ENCODE measurements at places on chromosomes 11 and 22.

DNA sequence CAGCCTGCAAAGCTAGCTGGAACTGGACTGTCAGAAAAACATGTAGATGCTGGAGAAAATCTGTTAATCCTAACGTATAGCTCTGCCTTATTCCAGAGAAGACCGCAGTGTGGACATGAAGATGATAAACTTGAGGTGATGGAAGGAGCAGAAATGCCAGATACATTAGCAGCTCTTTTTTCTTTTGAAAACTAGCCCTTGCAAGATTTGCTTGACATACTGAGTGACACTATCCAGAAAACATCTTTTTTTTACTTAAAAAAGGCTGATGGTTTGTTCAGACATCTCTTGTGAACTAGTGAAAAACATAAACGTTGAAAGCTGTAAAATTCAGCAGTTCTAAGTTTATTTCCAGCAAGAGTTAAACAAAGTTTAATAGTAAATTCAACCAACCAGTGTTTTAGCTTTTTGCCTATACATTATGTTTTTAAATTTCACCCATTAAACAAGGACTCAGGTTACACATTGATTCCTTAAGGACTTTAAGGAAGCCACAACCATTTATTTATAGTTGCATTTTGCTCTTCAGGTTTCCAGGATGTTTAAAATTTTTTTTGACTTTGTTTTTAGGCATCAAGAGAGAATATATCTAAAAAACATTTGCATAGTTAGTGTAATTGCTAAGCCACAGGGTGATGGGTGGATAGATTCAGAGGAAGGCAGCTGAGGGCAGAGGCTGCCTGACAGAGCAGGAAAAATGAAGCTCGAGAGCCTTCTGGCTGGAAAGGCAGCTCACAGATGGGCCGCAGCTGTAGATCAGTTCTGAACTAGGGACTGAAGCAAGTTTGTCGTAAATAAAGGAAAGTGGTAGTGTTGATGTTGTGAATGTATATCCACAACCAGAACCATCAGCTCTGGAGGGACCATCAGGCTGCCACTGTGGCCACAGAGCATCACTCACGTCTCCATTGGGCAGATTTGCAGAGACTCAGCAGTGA, 9.5 kb downstream of the SNAP29 start:
- no peak for DNase-seq

- no peak for DNase-seq
Observed at GRCh38 chr11:23687991-23688390, 808.9 kb upstream of the LUZP2 start.

DNA sequence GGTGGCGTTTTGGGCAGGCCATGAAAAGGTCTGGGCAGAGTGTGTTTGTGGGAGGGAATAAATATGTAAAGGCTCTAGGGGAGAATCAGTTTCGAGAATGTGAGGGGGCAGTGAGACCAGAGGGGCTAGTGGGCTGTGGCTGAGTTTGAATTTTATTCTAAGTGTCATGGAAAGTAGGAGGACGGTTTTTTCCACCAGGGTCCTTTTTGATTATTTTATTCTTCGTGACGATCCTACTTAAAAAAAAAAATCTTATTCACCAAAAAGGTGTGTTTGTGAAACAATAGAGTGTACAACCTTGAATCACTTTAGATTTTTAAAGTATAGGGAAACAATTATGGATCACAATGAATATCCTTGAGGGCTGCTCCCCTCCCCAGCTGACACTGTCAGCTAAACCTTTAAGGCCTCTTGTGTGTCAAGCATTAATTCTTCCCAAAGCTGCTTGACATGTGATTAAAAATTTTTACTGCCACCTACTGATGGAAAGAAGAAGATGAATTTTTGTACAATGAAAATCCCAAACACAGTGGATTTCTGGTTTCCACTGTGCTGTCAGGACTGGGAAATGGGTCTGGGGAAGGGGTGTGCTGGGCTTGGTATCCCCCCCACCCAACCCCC, 107.5 kb upstream of the OR4B1 start:
- peak; percentile 57 for DNase-seq

DNA sequence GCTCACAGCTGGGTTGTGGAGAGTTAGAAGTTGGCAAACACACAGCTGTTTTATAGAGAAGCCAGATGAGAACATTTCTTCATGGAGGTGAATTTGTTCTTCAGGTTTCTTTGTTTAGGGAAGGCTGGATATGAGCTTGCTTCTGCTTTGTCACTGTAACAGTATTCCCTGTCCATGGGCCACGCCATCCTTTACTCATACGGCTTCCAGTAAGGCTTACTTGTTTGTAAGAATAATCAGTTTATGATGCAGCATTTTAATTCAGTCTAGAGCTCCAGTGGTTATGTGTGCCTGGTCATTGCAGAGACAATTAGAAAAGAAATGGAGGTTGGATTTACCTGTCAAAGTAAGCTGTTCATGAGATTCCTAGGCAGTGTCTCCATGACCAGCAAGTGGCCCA, 131.8 kb downstream of the TRIM44 start:
- no peak for DNase-seq

- no peak for DNase-seq
Observed at GRCh38 chr22:37925330-37925729, 19.2 kb downstream of the MICALL1 start.

- no peak for DNase-seq
Observed at GRCh38 chr11:119518746-119519730, 96.1 kb upstream of the THY1 start.

GRCh38 chr11:103453915-103454709, 344.9 kb downstream of the DYNC2H1 start:
- no peak for DNase-seq

DNA sequence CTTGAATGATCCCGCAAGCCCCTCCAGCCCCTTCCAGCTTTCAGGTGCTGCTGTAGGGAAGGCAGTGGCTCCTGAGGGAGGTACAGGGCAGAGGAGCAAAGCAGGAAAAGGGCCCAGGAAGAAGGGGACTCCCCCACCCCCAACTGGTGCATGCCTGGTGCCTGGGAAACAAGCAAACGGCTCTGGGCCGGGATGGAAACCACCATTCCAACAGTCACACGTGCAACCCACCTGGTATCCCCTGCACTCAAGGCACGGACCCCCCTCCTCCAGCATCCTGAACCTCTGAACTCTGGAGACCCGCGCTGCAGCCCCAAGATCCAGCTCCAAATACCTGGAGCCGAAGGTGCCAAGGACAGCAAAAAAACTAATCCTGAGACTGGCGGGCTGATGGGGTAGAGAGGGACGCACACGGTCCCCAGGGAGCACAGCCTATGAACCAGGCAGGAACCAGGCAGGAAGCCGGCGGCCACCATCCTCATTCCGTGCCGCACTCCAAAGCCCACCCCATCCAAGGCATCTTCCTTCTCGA, 537 bp downstream of the SCN4B start:
- DNase-seq, result no peak

DNA sequence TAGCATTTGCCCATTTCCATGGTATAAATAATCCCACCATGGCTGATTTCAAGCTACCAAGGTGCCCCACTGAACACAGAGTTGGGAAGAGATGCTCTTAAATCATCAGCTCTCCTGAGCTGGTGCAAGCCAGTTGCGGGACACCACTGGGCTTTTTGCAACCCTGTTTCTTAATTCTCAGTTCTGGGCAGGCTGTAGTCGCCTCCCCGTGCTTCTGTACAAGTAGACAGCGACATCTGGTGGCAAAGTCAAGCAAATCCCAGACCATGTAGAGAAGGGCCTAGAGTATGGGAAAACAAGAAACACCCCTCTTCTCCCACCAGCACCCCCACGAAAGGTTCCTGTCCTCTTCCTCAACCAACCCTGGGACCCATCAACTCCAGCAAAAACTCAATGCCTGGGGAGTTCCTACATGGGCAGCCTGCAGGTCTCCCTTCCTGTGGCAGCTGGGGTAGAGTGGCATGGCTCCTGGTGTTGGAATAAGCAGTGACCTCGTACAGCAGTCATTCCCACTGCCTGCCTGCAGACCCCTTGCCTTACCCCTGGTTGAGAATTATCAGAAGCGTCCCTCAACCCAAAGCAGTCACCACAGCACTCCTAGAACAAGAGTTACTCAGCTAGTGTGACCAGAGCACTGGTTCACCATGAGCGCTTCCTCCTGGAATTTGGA, 68.4 kb downstream of the IGLL5 start:
- peak; percentile 75 for DNase-seq

DNA sequence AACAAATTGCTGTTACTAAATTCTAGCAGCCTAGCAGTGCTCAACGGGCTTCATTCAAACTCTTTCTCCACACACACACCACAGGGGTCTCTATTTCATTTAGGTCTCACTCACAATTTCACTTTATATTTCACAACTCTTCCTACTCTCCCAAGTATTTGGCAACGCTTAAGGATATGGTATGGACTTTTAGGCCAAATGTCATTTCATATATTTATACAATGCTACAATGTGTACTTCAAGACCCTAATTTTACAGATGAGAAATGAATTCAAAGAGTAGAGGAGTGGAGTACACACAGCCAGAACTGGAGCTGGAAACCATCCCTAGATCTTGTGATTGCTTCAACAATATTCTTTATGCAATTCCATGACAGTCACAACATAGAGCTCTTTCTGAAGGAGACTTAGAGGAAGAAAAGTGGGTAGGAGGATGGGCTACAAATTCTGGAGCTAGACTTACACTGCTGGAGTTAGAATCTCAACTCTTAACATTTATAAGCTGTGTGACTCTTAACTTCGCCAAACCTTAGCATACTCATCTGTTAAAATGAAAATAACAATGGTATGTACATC, 2.5 kb upstream of the MS4A13 start:
- no peak for DNase-seq

DNA sequence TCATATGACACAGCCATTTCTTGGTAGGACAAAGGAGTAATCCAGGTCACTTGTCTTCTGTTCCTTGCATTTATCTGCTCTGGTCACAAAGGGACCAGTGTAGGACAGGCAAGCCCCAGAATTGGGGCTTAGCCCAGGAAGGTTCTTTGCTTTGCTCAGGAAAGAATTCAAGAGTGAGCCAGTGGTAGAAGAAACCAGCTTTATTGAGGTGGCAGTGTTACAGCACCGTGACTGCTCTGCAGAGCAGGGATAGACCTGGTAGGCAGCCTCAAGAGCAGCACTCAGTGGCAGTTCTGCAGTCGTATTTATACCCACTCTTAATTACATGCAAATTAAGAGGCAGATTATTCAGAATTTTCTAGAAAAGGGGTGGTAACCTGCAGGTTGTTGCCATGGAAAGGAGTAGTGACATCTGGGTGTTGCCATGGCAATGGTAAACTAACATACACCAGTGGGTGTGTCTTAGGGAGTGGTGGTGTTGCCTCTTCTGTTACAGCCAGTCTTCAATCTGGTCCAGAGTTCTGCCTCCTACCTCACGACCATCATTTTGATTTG, 84.9 kb upstream of the RAB1B start:
- peak; percentile 57 for DNase-seq

All from CD4-positive, alpha-beta T cell treated with Interleukin-1 beta for 1 hour (primary cell).